Cardiac fibroblast (primary cell): ENCODE measurements at places on chromosomes 6 and 20.

DNA sequence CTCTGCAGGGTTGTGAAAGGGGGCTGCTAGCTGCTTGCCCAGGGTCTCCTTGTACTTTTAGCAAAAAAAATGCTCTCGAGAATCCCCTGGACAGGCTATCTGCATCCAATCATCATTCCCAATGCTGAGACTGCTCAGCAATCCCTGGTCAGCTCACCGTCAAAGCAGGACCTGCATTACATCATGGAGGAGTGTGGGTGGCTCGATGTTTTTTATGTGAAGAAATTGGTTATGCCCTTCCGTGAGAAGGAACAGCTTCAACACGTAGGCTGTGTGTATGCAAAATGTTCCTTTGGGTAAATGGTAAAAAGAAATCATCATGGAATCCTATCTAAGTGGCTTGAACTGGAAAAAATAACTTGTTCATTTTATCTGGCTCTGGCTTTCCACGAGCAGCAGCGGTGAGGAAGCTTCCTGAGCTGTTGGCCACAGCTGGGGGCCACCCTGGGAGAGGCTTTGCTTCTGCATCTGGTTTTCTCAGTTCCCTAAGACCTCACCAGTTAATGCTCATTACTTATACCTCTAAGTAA, 111.4 kb downstream of the FYN start:
- peak; percentile 56 for DNase-seq

DNA sequence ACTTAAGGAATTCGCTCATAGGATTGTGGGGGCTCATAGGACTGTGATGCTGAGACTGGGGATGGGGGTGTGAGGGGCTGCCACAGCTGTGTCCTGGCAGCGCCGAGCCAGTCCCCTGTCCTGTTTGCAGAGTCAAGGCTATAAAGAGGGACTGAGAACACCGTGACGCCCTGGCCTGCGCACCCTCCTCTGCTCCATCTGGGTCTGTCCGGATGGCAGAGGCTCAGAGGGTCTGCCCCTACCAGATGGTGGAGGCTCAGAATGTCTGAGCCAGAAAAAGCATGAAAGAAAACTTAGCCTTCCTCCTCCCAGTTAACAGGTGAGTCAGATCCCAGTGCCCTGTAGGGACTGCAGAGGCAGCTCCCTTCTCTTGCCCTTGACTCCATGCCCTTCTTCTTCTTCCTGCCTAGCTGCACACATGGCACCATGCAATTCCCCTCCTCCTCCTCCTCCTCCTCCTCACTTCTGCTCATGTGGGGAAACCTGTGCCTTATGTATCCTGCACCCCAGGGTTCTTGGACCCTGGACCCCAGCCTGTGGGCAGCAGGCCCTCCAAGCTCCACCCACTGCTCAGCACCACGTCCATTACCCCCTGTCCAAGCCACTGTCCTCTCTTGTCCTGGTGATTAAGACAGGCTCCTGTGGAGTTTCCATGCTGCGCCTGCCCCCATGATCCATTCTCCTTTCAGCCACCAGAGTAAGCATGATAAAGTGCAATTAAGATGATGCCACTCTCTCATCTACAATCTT, 410.0 kb upstream of the SULF2 start:
- DNase-seq, result no peak

DNA sequence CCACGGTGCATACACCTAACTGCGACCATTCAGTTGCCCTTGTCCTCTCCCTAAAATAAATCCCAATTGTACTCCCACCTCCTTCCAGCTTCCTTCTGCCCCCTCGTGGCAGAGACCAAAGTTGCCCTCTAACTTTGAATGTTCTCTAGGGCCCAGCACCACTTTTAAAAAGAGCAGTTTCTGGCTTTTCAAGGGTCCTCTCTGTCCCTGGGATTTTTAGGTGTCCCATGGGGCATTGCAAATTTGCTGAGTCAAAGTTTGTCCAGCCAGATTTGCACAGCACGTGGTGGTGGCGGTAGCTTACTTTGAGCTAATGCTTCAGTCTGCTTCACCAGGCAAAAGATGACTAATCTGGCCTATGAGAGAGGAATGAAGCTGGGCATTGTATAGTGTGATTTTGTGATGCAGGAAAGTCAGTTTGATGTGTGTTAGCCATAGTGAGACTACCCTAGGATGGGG, 100.2 kb downstream of the PERP start:
- DNase-seq, result peak; percentile 57

GRCh38 chr20:54566031-54566688, 90.8 kb downstream of the DOK5 start:
- DNase-seq, result no peak

DNA sequence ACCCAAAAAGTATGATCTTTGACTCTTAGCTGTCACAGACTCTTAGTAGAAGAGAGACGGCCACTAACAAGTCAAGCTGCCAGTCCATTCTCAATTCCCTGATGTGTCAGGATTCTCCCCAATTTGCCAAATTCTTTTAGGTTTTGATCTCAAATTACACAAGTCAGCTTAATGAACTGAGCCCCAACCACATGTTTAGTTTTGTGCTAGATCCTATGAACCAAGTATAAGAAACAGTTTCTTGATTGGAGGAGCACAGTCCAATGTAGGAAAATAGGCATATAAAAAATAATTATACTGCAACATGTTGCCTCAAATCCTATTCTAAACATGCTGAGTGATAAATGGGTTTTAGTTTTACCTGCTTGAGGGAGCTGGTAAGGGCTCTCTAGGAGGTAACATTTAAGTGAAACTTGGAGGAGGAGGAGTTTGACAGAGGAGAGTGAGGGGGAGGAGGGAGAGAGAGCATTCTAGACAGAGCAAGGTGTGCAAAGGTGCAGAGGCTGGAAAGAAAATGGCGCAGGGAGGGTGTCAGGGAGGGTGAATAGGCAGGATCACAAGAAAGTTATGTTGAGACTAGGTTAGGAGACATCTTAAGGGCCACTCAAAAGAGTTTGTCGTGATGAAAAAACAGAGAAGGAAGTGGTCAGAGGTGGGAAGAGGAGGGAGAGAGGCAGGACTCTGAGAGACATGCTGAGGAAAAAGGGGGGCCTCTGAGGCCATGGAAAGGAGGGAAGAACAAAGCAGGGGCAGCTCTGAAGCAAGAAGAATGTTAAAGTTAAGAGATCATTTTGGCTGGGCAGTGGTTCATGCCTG, 22.8 kb upstream of the FAM83C start:
- no peak for DNase-seq

GRCh38 chr20:24936526-24937407, 12.3 kb upstream of the CST7 start:
- no peak for DNase-seq

- DNase-seq, result no peak
These were observed 439.4 kb downstream of the PHF3 start for GRCh38 chr6:64074981-64075380.

GRCh38 chr6:75935473-75935793, 137.0 kb downstream of the IMPG1 start:
- no peak for DNase-seq

GRCh38 chr6:43127180-43127579, 43.9 kb upstream of the SRF start:
- no peak for DNase-seq

GRCh38 chr6:47414423-47415167, 63.0 kb upstream of the CD2AP start:
- DNase-seq, result peak; percentile 38

GRCh38 chr6:3361312-3362037, 95.4 kb downstream of the SLC22A23 start:
- DNase-seq, result peak; percentile 36

- no peak for DNase-seq
These were observed at the start of gene TULP1 for GRCh38 chr6:35512740-35513139. Gene TULP1, minus strand, starts transcription at chr6:35512896. Its CDS starts 38 bp downstream, at chr6:35512858.

- DNase-seq, result no peak
These were observed 19.5 kb downstream of the SYTL3 start for GRCh38 chr6:158669145-158670035.
